ENCODE measurements at places on chromosomes 5 and 9. TPM values are rescaled to one million over a fixed set of nuclear protein-coding genes. Genes with fewer than 3 reads are reported as not detected.

PAX5 gene
- total RNA-seq, result 2.4 TPM

IFNK gene
- total RNA-seq, result not detected

SH2D3C gene
- 20.4 TPM for total RNA-seq

XRCC4 gene
- 11.4 TPM for total RNA-seq

GRCh38 chr5:2738156-2738699 lies 13.2 kb downstream of the IRX2 start:
- no peak overlapping the region for H3K27ac ChIP-seq
- DNase-seq, result no peak
- H3K27me3 ChIP-seq, result peaks cover 57% of the 10 kb centered on the region
- no peaks in the 10 kb centered on the region for H3K4me1 ChIP-seq
- H3K36me3 ChIP-seq, result no peaks in the 10 kb centered on the region
- no peak overlapping the region for H3K4me3 ChIP-seq

DNA sequence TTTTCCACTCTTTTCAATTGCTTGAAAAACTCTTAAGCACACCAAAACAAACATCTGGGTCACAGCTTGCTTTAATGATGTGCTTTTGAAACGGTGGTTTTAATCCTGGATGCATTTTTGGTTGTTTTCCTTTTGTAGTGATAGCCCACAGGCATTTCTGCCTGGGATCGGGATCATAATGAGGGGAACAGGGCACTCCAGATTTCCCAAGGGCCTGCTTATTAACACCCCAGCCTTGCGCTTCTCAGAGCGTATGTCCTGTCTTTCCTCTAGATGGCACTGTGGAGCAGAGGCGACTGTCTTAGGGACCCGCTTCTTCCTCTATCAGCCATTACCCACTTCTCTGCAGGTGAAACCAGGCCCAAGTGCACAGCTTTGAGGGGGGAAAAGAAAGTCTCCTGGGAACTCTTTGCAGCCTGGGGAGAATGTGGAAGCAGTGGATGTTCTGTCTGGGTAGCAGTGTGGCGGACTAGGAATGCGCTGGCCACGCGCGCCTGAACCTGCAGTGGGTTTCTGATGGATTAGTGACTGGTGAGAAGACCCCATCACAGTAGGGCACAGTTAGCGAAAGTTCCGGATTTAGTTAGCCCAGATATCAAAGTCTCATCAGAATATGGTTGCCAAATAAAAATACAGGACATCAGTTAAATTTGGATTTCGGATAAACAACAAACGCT lies 190.1 kb downstream of the GNA14 start:
- peaks cover 2% of the 10 kb centered on the region for H3K36me3 ChIP-seq
- H3K4me3 ChIP-seq, result no peak overlapping the region
- peaks cover 13% of the 10 kb centered on the region for H3K4me1 ChIP-seq
- DNase-seq, result peak; percentile 53

DNA sequence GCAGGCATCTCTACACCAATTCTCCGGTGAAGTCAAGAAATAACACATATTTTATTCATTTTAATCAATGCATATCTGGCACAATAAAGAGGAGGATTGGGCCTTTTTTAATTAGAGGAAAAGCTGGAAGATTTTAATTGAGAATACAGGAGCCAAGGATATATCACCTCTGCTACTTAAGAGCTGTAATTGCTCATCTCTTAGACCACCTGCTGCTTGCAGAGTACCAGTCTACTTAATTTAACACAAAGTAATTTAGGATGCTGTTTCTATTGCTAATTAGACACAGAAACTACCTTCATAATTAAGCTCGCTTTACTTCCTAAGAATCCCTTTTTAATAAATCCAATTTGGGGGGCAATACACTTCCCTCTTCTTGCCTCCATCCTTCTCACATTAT lies 326.9 kb downstream of the TENT4A start:
- no peak overlapping the region for H3K27ac ChIP-seq
- DNase-seq, result no peak
- no peaks in the 10 kb centered on the region for H3K36me3 ChIP-seq
- H3K4me3 ChIP-seq, result no peak overlapping the region

DNA sequence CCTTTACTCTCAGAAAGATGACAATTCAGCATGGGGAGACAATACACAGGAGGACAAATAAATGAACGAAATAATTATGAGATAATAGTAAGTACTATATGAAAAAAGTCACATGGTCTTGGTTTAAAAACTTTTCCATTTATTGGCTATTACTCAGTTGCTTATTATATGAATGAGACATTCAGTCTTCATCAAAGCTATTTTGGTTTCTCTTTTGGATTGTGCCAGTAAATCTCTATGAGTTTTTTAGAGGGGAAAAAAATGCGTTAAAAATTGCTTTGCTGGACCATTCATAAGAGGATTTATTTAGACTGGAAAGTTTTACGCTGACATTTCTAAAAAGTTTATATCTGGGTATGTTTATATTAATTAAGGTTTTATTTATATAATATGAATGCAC lies 137.7 kb downstream of the AOPEP start:
- no peak overlapping the region for H3K27ac ChIP-seq
- no peak for DNase-seq
- H3K27me3 ChIP-seq, result no peaks in the 10 kb centered on the region
- H3K4me3 ChIP-seq, result no peak overlapping the region
- peaks cover 5% of the 10 kb centered on the region for H3K36me3 ChIP-seq
- H3K4me1 ChIP-seq, result peaks cover 35% of the 10 kb centered on the region

GRCh38 chr5:53037141-53037859 lies 48.1 kb downstream of the ITGA2 start:
- no peak for DNase-seq
- peaks cover 53% of the 10 kb centered on the region for H3K4me1 ChIP-seq
- peak overlapping the region; percentile 17 for H3K27ac ChIP-seq
- peaks cover 9% of the 10 kb centered on the region for H3K27me3 ChIP-seq
- peaks cover 2% of the 10 kb centered on the region for H3K36me3 ChIP-seq
- H3K4me3 ChIP-seq, result no peak overlapping the region

- no peaks in the 10 kb centered on the region for H3K4me1 ChIP-seq
- H3K27ac ChIP-seq, result no peak overlapping the region
- H3K27me3 ChIP-seq, result no peaks in the 10 kb centered on the region
- no peak overlapping the region for H3K4me3 ChIP-seq
- no peak for DNase-seq
- H3K36me3 ChIP-seq, result no peaks in the 10 kb centered on the region
These were observed 18.9 kb upstream of the GDA start for GRCh38 chr9:72130321-72130720.

GRCh38 chr9:86330186-86330585 lies 24.0 kb downstream of the TUT7 start:
- no peak overlapping the region for H3K4me3 ChIP-seq
- DNase-seq, result no peak
- no peak overlapping the region for H3K27ac ChIP-seq
- peaks cover 2% of the 10 kb centered on the region for H3K4me1 ChIP-seq
- H3K27me3 ChIP-seq, result no peaks in the 10 kb centered on the region

DNA sequence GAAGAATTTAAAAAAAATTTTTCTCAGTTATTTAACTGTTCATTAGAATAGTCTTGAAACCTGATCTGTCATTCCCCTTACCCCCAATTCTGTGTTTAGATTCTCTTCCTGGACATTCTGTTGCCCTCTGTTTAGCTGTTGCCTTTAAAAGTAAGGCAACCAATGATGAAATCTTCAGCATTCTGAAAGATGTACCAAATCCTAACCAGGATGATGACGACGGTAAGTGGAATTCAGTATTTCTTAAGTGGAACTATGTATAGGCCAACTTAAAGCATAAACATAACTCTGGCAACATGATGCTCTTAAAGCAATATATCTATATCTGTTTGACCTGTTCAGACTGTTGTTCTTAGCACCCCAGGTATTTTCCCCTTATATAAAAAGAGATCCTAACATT lies 27.2 kb downstream of the NCBP1 start:
- no peak overlapping the region for H3K4me3 ChIP-seq
- H3K27ac ChIP-seq, result no peak overlapping the region
- no peak for DNase-seq
- peaks cover 42% of the 10 kb centered on the region for H3K36me3 ChIP-seq
- no peaks in the 10 kb centered on the region for H3K27me3 ChIP-seq

DNA sequence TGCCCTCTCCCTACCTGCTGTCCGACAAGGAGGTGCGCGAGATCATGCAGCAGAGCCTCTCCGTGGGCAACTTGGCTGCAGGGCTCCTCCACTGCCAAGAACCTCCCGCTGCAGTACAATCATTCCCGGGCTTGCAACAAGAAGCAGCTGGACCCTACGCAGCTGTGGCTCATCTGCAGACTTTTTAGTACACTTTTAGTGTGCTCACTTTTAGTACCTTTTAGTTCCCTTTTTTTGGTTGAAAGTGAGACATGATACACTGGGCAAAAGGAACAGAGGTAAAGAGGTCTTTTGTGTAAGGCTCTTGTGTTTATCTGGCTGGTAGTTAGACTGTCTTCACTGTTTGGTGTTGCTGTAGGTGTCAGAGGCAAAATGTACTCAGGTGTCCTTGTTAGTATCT lies 58.1 kb upstream of the SPTLC1 start:
- H3K27me3 ChIP-seq, result peaks cover 3% of the 10 kb centered on the region
- H3K4me3 ChIP-seq, result no peak overlapping the region
- H3K4me1 ChIP-seq, result no peaks in the 10 kb centered on the region
- no peak overlapping the region for H3K27ac ChIP-seq

GRCh38 chr5:151697452-151697851 lies 10.7 kb upstream of the SPARC start:
- no peak for DNase-seq
- H3K4me1 ChIP-seq, result peaks cover 3% of the 10 kb centered on the region
- no peak overlapping the region for H3K27ac ChIP-seq
- no peaks in the 10 kb centered on the region for H3K27me3 ChIP-seq
- no peaks in the 10 kb centered on the region for H3K36me3 ChIP-seq

- no peaks in the 10 kb centered on the region for H3K36me3 ChIP-seq
- H3K27me3 ChIP-seq, result no peaks in the 10 kb centered on the region
- no peak for DNase-seq
- H3K4me1 ChIP-seq, result no peaks in the 10 kb centered on the region
- no peak overlapping the region for H3K4me3 ChIP-seq
These were observed 93.5 kb upstream of the FBXL7 start for GRCh38 chr5:15406478-15406877.

DNA sequence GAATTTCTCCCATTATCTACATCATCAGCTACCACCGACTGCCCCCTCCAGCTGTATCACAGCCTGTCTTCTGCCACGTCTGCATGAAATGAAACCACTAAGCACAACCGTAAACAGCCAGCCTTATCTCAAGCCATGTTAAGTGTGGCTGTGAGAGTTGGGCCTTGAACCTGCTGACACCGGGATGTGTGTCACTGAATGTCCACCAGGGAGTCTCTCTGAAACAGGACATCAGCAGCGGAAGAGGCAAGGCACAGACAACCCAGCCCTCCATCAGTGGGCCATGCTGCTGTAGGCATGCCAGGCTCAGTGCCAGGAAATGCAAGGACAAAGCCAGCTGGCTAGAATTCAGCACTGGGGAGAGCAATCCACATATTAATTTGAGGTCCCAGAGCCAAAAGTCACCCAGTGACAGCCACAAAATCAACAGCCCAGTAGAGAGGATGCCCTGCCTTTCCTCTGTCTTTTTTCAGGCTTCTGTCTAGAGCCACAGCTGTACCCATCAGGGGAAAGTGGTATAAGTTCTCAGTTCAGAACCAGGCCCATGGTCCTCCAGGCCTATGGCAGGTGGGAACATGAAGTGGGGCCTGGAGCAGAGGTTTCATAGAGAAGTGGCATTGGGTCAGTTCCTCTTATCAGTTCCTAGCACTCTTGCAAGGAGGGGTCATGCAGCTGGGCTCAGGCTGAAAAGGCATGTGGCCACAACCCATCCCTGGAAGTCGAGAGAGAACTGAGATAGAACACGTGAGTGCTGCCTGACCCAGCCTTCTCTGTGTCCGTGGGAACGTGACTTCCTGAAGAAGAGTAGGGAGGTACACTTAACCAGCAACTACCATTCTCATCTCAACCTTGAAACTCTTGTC lies 199.4 kb downstream of the ESM1 start:
- no peaks in the 10 kb centered on the region for H3K27me3 ChIP-seq
- H3K4me3 ChIP-seq, result no peak overlapping the region
- H3K36me3 ChIP-seq, result no peaks in the 10 kb centered on the region
- H3K27ac ChIP-seq, result no peak overlapping the region
- DNase-seq, result no peak
- no peaks in the 10 kb centered on the region for H3K4me1 ChIP-seq

GRCh38 chr9:134622896-134623257 lies 18.7 kb upstream of the COL5A1 start:
- no peak for DNase-seq
- H3K4me3 ChIP-seq, result no peak overlapping the region
- H3K27ac ChIP-seq, result no peak overlapping the region
- peaks cover 6% of the 10 kb centered on the region for H3K27me3 ChIP-seq

DNA sequence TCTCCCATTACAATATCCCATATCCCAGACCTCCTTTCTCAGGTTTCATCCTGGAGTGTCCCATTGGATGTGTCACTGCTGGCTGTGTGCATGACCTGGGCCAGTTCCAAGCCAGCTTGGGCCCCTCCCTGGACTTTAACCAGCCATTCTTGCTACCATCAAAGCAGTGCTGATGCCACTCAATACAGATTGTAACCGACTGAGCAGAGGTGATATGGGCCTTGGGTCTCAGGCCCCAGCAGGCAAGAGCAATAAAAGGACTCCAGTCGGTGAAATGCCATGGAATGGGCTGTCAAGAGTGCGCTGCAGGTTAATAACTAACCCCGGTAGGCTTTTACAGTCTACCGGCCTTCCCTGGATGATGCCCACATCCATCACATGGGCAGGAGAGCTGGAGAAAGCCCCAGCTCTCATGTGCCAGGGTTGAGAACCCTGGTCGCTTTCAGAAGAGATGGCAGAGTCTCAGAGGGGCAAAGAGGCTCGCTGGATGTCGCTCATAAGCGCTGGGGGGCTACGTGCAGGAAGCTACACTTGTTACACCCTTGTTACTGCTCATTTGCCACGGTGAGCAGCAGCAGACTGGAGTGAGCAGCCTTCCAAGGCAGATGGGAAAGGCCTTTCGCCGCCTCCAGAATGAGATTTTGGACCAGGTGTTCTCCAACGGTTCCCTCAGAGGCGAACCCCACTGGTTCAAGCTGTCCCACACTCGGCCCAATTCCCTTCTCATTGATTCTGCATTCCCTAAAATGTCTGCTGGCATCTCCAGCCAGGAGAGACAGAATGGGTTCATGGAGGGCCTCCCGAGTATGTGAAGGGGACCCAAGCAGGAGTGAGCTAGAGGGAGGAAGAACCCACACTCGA lies 13.2 kb downstream of the EPB41L4B start:
- H3K4me3 ChIP-seq, result no peak overlapping the region
- DNase-seq, result no peak
- no peaks in the 10 kb centered on the region for H3K36me3 ChIP-seq

GRCh38 chr5:112159435-112159834 lies 259.6 kb downstream of the EPB41L4A start:
- peaks cover 36% of the 10 kb centered on the region for H3K36me3 ChIP-seq
- no peak for DNase-seq
- no peaks in the 10 kb centered on the region for H3K27me3 ChIP-seq
- no peak overlapping the region for H3K4me3 ChIP-seq
- H3K4me1 ChIP-seq, result peaks cover 37% of the 10 kb centered on the region
- H3K27ac ChIP-seq, result no peak overlapping the region

DNA sequence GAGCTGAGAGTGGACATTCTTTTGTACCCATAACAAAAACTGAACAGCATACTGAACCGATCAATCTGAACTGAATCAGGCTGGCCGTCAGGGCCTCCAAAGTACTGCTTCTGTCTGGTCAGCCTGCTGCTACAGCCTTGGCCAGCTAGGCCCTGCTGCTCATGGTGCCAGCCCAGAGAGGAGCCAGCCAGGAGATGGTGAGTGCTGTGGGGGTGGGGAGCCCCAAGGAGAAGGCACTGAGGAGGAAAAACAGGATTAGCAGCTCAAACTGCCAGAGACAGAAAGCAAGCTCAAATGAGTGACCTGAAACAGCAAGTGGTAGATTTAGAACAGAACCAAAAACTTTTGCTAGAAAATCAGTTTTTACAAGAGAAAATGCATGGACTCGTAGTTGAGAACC lies 23.9 kb downstream of the SRP19 start:
- H3K27me3 ChIP-seq, result no peaks in the 10 kb centered on the region
- H3K27ac ChIP-seq, result peak overlapping the region; percentile 27
- no peak for DNase-seq
- H3K4me1 ChIP-seq, result peaks cover 32% of the 10 kb centered on the region
- H3K36me3 ChIP-seq, result peaks cover 36% of the 10 kb centered on the region
